Activated CD4-positive, alpha-beta T cell treated with anti-CD3 and anti-CD28 coated beads, Interleukin-10, Interleukin-2, amounts not matched to agents 100 ng/mL and 50 ng/mL, durations not matched to agents 16 hours and 8 hours (primary cell): ENCODE measurements at places on chromosomes 2 and 18.
A peak's percentile ranks its signal among the peaks of the same experiment; 100 is the strongest.

GRCh38 chr18:51668101-51668500, 470.6 kb upstream of the MEX3C start:
- peak; percentile 55 for DNase-seq

GRCh38 chr2:215982465-215982875, 30.9 kb downstream of the MREG start:
- peak; percentile 93 for DNase-seq

DNA sequence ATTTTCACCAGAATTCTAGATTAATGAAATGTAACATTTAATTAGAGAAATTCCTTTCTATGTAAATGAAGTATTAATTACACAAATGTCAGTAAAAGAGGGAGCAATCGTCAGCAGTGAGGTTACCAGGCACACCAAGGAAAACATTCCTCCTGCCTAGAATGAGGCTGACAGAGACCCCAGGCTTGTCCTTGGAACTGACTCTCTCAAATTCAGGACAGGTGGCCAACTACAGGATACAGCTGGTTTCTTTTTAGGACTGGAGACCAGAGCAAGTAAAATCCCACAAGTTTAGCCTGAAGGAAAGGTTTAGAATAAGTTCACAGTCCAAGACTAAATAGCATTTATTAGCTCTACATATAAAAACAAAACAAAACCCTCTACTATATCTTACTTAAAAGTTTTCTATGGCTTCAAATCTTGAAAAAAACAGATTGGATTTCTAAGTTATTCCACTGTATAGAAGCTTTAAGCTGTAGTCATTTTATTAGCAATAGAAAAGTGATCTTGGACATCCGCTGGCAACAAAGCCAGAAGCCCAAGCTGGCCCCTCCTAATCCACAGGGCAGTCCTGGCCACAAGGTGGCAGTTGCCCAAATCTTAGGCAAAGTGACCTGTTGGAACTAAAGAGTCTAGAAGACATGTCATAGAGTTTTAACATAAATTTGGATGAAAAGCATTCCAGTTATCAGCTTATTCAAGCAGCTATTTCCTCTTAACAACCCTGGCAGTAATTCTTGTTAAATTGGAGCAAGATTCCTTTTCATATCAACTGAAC, 81.0 kb downstream of the SP3 start:
- DNase-seq, result no peak

DNA sequence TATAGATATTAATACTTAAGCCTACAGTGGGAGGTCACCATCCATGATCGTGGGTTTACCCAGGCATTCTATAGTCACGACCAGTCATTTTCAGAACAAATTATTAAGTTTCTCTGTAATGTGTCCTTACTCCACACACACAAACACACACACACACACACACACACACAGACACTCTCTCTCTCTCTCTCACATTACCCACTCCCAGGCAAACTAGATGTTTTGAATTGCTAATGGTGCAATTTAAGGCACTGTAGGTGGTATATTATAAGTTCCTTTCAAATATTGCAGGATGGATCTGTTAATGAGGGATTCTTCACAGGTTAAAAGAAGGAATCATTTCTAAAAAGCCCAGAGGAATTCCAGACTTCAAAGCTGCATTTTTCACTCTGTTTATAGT, 657.8 kb downstream of the MBD2 start:
- DNase-seq, result no peak

DNA sequence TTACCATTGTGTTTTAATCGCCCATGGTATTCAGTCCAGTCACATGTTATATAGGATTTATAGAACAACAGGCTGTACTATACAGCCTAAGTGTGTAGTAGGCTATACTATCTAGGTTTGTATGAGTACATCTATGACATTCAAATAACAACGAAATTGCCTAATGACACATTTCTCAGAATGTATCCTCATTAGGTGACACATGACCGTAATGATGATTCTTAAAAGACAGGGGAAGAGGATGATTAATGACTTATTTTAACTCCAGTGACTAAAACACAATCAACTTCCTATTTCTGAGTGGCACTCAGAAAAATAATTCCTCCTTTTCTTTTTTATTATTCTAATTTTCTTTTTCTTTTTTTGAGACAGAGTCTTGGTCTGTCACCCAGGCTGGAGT, 63.0 kb upstream of the ACSL3 start:
- DNase-seq, result peak; percentile 26

- no peak for DNase-seq
Measured at GRCh38 chr2:200695601-200696000, 109.8 kb downstream of the AOX1 start.

GRCh38 chr18:42614619-42615293, 500.7 kb downstream of the RIT2 start:
- DNase-seq, result no peak

DNA sequence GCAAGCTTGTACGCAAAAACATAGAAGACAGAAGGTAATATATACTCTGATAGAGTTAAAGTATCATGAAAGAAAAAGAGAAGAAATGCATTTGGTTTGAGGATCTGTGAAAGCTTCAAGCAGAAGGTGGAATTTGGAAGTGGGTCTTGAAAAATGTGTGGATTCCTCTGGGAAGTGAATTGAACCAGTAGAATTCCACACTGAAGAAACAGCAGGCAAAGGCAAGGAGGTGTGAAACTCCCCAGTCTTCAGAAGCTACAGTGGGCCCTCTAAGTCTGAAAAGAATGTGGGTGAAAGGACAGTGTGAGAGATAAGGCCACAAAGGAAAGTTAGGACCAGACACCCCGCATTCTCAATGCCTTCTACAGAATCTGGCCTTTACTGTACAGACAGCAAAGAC, 25.6 kb downstream of the COBLL1 start:
- no peak for DNase-seq

DNA sequence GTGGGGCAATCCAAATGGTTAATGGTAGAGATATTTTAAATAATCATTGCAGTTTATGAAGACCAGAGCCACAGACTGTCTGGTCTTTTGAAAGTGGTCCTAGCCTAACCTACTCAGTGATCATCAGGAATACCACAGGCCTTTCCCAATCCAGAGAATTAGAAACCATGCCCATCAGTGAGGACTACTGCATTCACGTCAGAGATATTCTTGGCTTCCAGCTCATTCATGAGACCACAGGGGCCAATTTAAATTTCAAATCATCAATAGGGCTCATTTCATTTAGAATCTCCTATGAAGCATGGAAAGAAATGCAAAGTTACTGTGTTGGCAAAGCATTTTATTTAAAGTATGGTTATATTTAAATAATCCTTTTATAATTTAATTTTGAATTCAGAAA, 362.3 kb upstream of the KCNJ3 start:
- DNase-seq, result no peak

DNA sequence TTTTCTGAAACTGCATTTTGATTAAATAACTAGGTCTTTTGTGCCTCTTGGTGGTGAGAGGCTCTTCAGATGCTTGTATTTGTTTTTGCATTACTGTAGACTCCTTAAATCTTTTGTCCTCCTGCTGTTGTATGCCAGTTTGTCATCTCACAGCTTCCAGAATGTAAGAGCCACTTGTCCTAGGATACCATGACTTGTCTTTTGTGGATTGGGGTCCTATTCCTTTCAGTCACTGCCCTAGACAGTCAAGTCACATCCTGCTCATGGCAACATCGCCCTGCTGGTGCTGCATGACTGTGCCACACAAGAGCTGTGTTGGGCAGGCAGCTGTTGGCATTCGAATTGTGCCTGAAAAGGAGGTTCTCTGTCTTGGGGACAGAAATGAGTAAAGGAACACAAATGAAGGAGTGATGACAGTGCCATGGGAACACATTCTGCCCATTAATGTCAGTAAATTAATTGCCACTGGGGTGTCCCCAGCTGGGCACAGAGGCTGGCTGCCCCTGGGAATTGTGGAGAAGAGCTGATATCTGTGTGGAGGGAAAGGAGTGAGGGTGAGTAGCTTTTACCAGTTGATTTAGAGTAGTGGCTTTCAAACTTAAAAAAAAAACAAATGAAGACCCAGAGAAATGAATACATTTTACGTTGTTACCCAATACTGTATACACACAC, 140.3 kb downstream of the ARL6IP6 start:
- DNase-seq, result no peak

DNA sequence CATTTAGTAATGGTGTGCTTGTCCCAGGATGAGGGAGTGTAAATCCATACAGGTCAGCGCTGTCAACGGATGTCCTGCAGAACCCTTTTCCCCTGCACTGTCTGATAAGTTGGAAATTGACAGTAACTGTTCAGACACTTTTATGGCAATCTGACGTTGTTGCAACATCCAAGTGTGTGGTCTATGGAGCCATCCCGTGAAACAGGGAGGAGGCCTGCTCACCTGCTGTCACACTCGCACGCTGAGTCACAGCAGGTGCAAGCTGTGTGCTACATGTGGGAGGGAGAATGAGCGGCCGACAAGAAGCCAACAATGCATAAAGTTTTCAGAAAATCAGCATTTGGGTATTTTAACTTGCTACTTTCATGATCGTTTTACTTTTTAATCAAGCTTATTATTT, 43.7 kb upstream of the RMDN2 start:
- DNase-seq, result no peak

GRCh38 chr2:102253140-102253752, 58.1 kb upstream of the IL1RL1 start:
- DNase-seq, result peak; percentile 84
